Kidney (tissue), 22 donors: ENCODE measurements at places on chromosomes 2 and 18. TPM values are rescaled to one million over a fixed set of nuclear protein-coding genes. Genes with fewer than 3 reads are reported as not detected.
A peak's percentile ranks its signal among the peaks of the same experiment; 100 is the strongest.

The CAVIN2 gene
- polyA plus RNA-seq = 17.9 TPM

The CGREF1 gene
- 3.8 TPM for polyA plus RNA-seq

- no peak for DNase-seq
These were observed 40.6 kb upstream of the MAP2 start for GRCh38 chr2:209383212-209383611.

DNA sequence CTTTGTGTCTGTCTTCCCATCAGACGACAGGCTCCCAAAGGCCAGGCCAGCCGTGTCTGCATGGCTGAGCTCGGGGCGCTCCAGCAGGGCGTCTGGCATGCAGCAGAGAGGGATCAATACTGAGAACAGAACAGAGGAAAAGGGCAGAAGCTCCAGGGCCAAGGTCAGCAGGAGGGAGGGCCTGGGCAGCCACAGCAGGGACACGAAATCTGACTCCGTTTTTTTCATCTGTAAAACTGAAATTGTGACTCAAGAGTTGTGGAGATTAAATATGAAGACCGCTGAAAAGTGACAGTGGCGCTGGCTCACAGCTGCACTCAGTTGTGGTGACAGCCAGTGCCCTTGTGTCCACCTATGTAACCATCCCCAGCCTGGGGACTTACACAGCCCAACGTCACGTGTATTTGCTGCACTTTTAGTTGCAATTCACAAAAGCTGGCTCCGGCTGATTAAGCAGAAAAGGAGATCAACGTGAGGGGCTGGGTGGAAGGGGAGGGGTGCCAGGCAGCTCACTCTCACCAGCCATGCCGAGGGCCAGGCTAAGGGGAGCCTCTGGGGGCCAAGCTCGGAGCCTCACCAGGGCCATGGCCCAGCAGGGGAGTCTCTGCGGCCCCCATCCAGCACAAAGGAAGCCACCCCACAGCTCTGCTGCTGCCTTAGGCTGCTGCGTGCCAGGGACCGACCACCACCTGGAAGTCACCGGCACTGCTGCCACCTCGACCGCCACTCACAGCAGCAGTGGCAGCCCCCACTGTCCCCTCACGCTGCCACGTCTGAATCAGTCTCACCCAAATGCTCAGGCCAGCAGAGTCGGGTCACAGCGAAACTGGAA lies 74.7 kb downstream of the EIPR1 start:
- DNase-seq = peak; percentile 69

DNA sequence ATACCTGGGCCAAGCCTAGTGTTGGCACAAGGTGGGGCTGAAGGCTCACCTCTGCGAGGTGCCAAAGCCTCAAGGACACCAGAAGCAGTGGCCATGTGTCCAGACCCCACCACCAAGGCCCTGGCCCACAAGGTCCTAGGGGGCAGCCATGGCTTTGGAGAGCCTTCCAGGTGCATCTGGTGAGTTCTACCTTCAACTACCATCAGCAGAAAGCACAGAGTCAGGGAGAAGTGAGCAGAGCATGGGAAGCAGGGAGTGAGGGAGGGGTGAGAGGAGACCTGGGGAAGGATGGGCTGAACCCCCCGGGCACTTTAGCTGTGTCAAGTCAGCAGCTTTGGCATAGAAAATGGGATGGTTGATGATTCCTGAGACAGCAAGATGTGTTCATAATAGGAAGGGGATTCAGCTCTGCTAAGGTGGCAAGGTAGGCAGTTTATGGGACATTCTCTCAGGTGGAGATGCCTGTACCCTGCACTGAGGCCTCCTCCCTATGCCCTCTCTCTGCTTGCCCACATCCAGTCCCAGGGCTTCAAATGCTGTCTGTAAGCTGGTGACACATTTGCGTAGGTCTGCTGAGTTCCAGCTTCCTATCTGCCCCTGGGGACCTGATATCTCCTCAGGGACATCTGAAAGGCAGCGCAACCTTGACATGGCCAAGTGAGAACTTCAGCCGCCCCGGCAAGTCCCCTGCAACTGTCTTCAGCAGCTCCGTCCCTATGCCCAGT lies 83.4 kb upstream of the RGPD5 start:
- no peak for DNase-seq

DNA sequence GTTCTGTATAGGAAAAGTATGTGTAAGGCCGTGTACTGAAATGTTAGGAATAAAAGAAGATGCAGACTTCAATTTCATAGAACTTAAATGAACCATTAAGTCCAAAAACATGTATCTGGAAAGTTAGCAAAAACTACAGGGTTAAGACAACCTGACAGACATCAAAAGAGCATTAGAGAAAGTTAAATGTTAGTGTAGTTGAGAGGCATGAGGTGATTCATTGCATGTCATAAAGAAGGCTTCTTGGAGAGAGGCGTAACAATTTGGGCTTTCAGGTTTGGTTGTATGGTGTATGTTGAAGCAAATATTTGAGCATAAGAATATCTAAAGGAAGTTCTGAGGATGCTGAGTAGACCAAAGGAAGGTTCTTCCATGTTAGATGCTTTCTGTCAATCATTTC lies 6.3 kb downstream of the EPC2 start:
- no peak for DNase-seq

DNA sequence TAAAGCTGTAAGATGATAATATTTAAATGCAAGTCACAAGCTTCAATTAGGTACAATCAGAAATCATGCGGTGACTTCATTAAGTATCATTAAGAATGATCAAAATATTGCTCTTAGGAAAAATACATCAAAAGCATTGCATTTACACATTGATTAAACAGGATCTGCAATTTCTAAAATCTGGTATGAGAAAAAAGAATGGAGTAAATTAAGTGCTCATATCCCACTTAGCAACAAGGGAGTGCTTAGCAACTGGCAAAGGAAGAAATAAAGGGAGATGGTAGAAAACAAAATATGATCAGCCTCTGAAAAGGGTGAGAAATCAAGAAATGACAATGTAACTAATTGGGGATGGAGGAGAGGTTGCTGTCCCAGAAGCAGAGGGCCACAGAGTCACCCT lies 1918.2 kb upstream of the PIK3C3 start:
- DNase-seq = no peak

DNA sequence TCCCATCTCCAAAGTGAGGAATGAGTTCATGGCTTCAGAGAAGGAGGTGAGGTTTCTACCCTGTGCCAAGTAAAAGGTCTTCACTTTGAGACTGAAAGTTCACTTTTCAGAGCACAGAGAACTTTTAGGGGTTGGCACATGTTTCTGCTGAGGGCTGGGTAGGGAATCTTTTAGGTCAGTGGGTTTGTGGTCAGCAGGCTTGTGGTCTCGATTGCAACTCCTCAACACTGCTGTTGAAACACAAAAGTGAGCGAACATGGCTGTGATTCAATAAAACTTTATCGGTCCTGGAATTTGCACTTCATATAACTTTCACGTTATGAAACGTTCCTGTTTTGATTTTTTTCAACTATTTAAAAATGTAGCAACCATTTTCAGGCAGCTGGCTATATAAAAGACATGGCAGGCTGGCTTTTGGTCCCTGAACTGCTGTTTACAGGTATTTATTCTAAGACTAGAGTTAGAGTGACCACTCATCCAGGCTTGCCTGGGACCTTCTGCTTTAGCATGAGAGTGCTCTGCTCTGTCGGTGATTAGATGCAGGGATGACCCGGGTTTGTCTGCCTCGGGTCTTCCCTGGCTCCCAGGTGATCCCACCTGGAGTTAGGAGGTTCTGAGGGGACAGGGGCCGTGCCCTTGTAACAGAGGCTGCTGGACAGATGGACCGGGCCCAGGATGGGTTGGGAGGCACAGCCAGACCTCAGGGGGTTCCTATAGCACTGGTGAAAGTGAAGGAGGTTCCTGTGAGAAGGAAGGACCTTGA lies 62.7 kb upstream of the TAF1B start:
- DNase-seq = no peak

DNA sequence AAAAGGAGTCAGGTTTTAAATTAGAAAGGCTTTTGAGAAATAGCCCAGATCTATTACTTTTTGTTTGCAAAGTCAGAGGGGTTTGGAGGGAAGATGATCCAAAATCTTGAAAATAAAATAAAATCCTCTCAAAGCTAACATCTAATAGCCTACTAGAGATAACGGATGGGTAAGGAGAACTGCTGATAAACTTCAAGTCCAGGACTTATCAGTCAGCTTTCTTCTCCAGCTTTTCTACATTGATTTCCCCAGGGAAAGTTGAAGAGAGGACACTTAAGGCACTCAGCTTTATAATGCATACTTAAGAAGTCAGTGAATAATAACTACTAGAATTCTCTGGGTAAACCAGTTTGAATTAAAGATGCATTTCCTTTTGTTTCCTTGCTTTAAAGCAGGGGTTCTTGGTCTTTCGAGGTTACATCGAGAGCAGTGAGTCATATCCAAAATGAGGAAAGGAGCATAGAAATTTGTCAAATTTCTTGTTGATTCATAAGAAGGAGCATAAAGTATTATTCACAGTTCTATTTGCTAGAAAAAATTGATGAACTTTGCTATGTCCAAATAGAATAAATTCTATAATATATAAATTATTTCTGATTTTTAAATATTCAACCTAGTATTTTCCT lies 43.2 kb upstream of the ITPRID2 start:
- no peak for DNase-seq

DNA sequence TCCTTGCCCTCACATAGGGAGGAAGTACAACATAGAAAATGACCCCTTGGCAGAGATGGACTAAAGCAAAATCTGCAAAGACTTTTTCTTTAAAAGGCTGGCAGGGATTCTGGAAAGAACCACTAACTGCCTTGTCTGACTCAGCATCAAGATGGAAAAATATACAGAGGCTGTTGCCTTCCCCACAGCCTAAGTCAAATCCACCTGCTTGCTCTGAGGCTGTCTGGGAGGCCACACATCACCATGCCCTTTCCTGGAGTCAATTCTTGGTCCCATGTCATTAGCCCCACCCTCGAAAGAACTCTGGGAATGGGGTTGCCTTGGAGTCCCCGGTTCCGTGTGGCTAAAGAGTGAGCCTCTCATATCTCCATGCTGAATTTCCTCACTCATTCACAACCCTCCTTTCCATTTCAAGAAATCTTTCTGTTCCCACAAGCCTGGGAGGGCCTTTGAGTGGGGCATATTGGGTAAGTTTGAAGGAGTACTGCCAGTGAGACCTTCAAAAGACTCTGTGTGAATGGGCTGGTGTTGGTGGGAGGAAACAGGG lies 39.4 kb downstream of the BMP10 start:
- no peak for DNase-seq

DNA sequence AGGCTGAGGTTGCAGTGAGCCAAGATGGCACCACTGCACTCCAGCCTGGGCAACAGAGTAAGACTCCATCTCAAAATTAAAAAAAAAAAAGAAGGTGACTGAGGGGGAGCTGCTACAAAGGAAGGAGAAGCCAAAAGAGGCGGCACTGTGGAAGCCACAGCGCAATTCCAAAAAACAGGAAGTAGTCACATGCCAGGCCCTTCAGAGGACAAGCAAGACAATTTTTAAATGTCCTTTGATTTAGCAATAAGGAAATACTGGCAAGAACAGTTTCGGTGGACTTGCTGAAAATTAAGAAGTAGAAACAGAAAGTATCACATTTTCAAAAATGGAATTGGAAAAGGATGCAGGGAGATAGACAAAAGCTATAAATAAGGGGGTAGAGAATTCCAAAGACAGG lies 122.8 kb downstream of the OSBPL1A start:
- no peak for DNase-seq

- DNase-seq = no peak
These were observed 4.0 kb downstream of the EGR4 start for GRCh38 chr2:73289304-73289703.

GRCh38 chr18:43389163-43389562 lies 111.9 kb upstream of the SYT4 start:
- DNase-seq = no peak

GRCh38 chr2:181203412-181203811 lies 223.0 kb downstream of the UBE2E3 start:
- no peak for DNase-seq

DNA sequence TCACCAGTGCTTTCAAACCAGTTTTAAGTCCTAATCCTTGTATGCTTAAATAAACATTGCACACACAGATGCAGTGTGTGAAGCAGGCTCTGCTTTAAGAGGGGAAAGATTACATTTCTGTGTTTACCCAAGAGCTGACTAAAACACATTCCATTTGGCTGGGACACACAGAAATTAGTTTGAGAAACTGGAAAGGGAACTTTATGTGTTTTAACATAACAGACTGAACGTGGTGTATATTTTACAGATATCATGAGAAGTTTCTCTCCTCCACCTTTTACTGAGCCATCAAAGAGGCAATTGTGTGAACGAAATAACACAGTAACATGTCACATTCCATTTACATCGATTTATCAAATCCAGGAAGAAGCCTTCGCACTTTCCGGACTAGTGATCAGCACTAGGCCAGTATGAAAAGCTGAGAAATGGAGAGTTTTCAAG lies 121.8 kb downstream of the MAIP1 start:
- no peak for DNase-seq

The AFF3 gene
- 0.65 TPM for polyA plus RNA-seq

The AMER3 gene
- polyA plus RNA-seq = not detected

The PIEZO2 gene
- 1.1 TPM for polyA plus RNA-seq

- no peak for DNase-seq
These were observed 41.4 kb upstream of the NABP1 start for GRCh38 chr2:191636586-191636985.

DNA sequence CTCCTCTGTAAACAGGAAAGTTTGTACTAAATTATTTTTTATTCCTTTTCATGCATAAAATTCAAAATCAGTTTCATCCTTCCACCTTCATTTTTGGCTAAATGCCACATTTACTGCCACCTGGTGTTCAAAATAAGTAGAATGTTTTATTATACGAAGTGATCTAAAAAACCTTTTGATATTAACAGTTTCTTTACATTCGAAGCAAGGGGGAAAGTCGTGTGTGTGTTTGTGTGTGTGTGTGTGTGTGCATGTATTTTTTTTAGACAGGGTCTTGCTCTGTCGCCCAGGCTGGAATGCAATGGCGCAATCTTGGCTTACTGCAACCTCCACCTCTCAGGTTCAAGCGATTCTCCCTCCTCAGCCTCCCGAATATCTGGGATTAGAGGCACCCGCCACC lies 9.0 kb upstream of the SCN9A start:
- DNase-seq = no peak

- no peak for DNase-seq
These were observed 935.7 kb downstream of the LRP1B start for GRCh38 chr2:141195087-141195486.

DNA sequence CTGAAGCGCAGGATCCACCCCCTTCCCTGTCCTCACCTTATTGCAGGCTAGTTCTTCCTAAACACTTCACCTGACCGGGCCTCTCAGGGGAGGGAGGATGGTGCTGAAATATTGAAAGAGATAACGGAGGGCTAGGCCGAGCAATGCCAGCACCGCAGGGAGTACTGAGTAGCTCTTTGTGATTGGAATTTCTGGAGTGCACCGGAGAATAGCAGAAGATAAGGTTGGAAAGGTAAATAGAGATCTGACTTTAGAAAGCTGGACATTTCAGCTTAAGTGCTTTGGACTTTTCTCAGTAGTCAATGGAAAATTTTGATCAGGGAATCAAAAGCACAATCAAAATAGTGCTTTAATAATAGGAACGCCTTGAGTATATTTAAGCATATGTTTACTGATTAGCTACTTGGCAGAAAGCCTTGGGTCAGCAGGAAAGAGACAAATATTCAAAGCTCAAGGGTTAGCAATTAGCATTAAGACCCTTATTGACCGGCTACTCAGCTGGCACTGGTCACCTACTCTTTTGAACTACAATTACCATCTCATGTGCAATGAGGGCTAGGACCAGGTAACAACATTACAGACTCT lies 142.9 kb upstream of the NDUFV2 start:
- DNase-seq = no peak

GRCh38 chr2:111984213-111984604 lies 70.9 kb upstream of the TMEM87B start:
- DNase-seq = no peak

The ZNF516 gene
- 6.7 TPM for polyA plus RNA-seq

GRCh38 chr2:64859312-64860212 lies 129.6 kb upstream of the SLC1A4 start:
- peak; percentile 95 for DNase-seq

GRCh38 chr2:9378433-9379390 lies 44.6 kb downstream of the ITGB1BP1 start:
- no peak for DNase-seq
